ENCODE measurements at places on chromosomes 13 and 19.

DNA sequence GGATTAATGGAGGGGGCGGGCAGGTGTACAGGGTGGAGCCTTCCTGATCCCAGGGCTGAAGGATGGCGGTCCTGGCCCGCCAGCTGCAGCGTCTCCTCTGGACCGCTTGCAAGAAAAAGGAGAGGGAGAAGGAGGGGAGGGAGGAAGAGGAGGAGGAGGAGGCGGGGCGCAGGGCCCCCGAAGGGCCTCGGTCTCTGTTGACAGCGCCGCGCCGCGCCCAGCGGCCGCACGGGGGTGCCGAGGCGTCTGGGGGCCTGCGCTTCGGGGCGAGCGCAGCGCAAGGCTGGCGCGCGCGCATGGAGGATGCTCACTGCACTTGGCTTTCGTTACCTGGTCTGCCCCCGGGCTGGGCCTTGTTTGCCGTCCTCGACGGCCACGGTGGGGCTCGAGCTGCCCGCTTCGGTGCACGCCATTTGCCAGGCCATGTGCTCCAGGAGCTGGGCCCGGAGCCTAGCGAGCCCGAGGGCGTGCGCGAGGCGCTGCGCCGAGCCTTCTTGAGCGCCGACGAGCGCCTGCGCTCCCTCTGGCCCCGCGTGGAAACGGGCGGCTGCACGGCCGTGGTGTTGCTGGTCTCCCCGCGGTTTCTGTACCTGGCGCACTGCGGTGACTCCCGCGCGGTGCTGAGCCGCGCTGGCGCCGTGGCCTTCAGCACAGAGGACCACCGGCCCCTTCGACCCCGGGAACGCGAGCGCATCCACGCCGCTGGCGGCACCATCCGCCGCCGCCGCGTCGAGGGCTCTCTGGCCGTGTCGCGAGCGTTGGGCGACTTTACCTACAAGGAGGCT, at the start of gene PPM1N:
TSS of gene PPM1N (plus strand) at position 33 of the 785 bp plus-strand sequence. CDS start at position 63, 30 bp downstream.
- peak; percentile 49 for DNase-seq

- DNase-seq, result no peak
Observed at GRCh38 chr19:5038631-5039271, 69.8 kb downstream of the KDM4B start.

DNA sequence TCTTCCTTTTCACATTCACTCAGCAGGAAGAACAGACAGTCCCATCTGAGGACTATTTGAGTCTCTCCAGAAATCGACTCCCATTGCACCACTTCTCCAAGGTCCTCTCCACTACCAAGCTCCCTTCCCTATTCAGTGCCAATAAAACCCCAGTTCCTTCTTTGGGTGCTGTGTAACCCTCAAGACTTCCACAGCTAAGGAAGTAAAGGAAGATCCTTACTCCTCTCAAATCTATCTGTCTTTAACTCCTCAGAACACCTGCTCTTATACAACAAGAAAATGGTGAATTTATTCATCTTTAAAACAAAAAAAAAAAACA, 29.2 kb upstream of the TM9SF2 start:
- DNase-seq, result no peak

GRCh38 chr19:18202778-18203407, 949 bp downstream of the RAB3A start:
- DNase-seq, result no peak

DNA sequence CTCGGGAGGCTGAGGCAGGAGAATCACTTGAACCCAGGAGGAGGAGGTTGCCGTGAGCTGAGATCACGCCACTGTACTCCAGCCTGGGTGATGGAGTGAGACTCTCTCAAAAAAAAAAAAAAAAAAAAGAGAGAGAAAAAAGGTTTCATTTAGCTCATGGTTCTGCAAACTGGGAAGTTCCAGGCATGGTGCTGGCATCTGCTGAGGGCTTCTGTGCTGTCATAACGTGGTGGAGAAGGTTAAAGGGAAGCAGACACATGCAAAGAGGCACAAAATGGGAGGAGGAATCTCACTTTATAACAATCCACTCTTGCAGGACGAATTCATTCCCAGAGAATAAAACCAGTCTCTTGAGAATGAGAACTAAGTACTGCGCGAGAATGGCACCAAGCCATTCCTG, 34.9 kb upstream of the SIAH3 start:
- DNase-seq, result no peak

DNA sequence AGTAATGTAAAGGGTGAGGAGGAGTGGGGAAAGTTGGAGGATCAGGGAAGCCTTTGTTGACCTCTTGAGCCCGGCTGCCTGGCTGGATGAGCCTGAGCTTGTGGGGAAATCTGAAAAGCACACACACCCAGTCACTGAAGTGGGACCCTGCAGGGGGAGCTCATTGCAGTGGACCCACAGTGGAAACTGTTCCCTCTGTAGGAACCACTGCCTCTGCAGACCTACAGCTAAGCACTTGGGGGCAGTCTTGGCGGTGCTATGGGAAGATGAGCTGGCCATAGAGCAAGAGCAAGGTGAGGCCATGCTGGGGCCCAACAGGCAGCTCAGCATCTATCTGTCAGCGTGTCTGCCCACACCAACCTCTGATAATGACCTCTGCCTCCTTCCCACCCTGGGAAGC, 294.8 kb downstream of the TSHZ3 start:
- DNase-seq, result no peak

DNA sequence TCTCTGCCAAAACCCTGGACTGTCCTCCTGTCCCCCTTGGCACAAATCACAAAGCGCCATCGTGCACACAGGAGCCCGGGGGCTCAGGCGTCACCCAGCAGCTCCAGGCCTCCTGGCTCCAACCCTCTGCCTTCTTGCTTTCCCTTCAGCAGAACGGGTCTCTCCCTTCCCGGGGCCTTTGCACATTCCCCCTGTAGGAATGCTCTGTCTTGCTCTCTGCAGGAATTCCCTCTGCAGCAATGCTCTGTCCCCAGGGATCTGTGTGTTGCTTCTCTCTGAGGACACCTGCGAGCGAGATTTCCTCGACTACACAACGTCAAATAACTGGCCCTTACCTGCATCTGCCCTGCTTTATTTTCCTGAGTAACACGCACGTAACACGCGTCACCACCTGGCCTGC, 13.3 kb upstream of the RASA3 start:
- no peak for DNase-seq

- DNase-seq, result no peak
Observed at GRCh38 chr13:83065108-83065507, 817.2 kb downstream of the SLITRK1 start.

GRCh38 chr19:18733196-18733647, 49.7 kb downstream of the CRTC1 start:
- DNase-seq, result no peak

DNA sequence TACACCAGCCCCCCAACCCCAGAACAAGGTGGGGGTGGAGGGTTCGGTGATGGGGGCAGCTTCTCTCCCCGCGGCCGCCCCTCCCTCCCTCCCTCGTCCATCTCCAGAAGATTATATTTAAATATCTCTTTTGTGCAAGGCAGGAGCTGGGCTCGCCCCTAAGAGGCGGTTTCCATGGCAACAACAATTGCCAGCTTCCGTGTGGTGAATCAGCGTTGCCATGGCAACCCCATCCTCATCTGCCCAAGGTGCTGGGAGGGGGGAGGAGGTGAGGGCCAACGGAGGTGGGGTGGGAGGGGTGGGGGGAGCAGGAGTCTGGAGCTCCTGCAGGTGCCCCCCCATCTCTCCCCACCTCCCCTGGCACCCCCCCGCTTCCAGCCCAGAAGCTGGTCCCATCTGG, 46.4 kb downstream of the CELF5 start:
- DNase-seq, result no peak

GRCh38 chr19:16274447-16274846, 50.2 kb upstream of the KLF2 start:
- DNase-seq, result no peak

GRCh38 chr19:44512326-44513298, 12.3 kb upstream of the ZNF180 start:
- DNase-seq, result no peak

DNA sequence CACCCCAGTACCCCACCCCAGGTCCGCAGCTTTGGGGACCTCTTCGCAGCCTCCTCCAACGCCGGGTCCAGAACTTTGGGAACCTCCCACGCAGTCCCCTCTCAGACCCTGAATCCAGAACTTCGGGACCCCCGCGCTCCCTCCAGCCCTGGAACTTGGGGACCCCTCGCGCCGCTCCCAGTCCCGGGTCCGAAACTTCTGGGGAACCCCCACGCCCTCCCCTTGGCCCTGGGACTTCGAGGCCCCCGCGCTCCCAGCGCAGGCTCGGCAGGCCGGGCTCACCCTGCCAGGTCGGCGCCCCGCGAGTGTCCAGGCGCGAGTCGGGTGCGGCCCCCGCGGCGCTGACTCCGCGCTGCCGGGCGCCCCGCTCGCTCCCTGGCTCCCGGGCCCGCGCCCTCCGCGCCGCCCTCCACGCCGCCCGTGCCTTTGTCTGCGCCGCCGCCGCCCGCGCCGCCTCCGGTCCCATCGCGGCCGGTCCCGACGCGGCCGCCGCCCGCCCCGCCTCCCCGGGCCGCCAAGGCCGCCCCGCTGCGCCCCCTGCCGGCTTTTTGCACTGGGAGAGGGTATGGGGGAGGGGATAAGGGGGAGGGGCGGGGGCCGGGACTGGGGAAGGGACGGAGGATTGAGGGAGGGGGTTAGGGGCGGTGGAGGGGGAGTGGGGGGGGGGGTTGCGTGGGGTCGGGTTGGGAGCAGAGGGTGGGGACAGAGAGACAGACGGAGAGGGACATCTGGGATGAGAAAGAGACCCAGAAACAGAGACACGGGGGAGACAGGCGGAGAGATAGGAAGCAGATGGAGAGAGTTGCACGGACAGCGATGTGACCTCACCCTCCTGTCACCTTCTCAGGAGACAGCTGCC, at the start of gene HOMER3:
TSS of gene HOMER3 (minus strand) at position 449 of the 859 bp plus-strand sequence. CDS start 2,235 bp downstream, outside the sequence.
- peak; percentile 63 for DNase-seq

- DNase-seq, result no peak
Observed at GRCh38 chr13:88586263-88586662, 915.1 kb downstream of the SLITRK5 start.

DNA sequence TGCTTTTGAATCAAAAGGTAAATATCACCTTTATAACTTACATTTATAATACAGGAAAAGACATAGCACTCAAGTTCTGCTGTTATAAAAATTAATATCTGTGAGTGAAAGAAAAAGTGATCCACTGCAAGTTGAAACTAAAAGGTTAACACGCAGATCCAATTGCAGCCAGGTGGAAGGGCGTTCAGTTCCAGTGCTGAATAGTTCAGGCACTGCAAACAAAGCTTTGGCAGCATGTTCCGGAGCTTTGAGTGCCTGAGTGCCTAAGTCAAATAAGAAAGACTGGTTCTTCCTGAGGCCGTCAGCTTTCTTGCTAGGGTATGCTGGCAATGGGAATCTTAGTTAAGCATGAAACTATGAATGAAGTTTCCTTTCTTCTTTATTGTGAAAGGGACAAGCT, 200.3 kb downstream of the LMO7 start:
- no peak for DNase-seq

DNA sequence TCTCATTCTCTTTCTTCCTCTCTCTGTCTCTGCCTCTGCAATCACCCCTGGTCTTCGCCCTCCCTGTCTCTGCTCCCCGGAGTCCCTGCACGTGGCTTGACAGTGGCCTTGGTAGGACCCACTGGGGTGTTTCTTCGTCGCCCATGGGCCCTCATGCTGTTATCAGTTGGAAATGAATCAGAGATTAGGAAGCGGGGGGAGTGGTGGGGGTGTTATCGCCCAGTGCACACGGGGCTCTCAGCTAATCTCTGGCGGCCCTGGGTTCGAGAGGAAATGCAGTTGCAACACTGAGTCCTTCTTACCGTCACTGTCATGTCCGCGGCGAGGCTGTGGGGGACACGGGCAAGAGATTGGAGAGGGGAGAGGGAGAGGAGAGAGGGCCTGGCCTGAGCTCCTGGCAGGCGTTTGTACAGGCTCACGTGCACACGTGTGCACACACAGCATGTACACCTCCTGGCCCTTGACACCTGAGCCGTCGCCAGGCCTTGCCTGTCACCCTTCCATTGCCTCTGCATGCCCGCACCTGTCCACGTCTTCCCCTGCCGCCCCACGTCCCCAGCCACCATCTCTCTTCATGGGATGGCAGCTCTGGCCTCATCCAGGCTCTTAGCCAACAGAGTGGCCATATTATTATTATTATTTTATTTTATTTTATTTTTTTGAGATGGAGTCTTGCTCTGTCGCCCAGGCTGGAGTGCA, 37.8 kb upstream of the SLC7A10 start:
- DNase-seq, result no peak

DNA sequence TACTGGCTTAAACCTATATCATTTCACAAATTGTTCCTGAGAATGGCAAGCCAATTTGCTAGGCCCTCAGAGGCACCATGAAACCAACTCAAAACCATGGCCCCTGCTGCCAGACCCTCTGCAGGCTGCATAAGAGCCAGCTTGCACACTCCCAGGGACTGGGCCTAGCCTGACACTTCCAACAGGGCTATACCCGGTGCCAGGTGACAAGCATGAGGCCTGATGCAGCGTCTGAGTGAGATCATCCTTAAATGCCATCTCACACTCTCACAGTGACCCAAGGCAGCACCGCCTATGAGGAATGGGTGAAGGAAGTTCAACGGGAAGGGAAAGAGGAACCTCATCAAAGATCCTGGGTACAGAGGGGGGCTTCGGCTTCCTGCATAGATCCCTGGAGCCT, 65.6 kb downstream of the C13orf42 start:
- no peak for DNase-seq

DNA sequence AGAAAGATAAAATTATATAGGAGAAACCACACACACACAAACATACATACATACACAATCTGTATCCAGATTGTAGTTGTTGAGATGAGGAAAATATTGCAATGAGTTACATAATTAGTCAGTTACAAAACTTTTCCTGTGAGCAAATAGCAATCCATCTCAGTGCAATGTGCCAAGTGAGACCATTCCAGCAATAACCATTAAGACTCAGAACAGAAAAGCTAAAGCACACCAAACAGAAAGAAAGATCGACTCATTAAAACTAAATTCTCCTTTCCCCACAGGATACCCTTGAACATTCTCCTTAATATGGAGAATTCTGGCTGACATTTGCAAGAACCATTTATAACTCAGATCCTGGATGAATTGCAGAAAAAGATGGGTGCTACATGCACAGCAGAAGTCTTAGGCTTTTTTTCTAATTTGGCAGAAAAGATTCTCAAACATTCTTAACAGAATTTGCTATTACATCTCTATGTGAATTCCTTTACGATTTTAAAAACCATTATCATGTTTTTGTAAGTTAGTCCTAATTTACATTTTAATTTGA, 1341.2 kb upstream of the SPRY2 start:
- DNase-seq, result no peak

GRCh38 chr19:41527089-41527488, 48.9 kb upstream of the CEACAM21 start:
- DNase-seq, result no peak

- DNase-seq, result no peak
Observed at GRCh38 chr13:40375489-40376171, 290.8 kb downstream of the FOXO1 start.

DNA sequence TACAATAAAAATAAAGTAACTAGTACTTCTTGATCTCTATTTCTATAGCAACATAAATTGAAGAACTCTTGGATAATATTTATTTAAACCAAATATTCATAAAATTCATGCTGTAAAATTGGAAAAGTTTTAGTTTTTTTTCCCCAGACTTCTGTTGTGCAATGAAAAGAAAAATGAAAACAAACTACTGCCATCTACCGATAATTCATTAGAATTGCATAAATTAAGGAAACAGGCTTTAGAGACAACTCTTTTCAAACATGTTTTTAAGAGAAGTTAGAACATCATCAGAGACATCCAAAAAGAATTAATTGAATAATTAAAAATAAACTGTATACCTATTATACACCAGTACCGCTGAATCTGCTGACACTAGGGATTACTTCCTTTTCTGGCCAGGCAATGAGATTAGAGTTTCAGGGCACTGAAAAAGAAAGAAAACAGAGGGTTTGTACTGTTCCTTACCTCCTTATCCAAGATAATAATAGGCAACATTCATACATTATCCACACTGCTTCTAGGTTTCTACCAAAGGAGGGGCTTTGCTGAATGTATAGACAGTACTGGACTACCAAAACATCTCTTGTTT, 4.9 kb downstream of the CCDC122 start:
- DNase-seq, result no peak

GRCh38 chr19:5789886-5790558, 941 bp downstream of the DUS3L start:
- no peak for DNase-seq

Measured in naive thymus-derived CD4-positive, alpha-beta T cell (primary cell).